ENCODE measurements at places on chromosomes 13 and 19.

GRCh38 chr13:106096661-106097092 is 438.8 kb downstream of the EFNB2 start:
- DNase-seq = no peak

- no peak for DNase-seq
Observed at GRCh38 chr19:11626252-11626651, 29.0 kb downstream of the ZNF627 start.

DNA sequence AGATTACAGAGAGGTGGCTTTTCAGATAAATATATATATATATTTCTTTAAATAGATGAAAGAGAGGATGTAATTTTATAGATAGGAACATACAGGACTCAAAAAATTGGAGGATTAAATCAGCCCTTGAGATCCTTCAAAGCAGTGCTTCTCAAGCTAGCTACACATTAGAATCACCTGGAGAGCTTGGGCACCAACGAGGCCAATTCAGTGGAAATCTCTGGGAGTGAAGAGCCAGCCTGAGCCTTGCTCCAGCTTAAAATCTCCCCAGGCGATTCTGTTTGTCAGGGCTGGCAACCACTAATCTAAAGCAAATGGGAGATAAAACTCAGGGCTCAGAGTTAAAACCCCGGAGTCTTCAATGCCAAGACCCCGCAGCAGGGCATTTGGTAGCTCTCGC is 15.0 kb upstream of the CLN5 start:
- no peak for DNase-seq

DNA sequence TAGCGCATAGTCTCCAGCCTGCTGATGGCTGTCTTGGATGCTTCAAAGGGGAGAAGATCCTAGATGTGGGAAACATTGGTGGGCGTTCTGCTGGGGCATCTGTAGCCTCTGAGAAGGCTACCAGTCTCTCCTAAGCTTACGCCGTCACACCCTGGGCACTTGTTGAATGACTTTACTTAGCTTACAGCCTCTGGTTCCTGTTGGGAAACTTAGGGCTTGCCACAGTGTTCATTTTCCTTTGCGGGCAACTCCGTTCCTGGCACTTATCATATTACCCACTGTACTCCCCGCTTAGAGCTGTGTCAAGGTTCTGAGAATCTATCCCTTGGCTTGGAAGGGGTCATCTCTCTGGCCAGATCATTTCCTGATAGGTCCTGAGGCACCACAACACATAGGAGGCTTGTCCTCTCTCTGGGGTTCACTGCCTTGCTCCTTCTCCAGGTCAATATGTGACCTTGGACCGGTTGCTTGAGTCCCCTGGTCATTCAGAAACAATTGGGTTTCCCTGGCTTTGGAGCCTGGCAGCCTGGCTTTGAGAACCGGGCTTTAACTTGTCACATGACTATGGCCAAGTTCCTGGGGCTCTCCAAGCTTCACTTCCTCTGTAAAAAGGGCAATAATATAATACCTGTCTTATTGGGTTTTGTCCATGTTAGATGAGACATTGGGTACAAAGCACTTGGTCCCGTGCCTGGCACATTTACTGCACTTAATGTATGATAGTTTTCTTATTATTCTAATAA is 20.5 kb upstream of the ALOX5AP start:
- DNase-seq = no peak

GRCh38 chr19:16327169-16327475 is 2.5 kb downstream of the KLF2 start:
- DNase-seq = no peak

GRCh38 chr19:14066134-14066533 is 4.3 kb upstream of the PALM3 start:
- no peak for DNase-seq

GRCh38 chr19:38908911-38909310 is 3.1 kb downstream of the CCER2 start:
- DNase-seq = no peak

DNA sequence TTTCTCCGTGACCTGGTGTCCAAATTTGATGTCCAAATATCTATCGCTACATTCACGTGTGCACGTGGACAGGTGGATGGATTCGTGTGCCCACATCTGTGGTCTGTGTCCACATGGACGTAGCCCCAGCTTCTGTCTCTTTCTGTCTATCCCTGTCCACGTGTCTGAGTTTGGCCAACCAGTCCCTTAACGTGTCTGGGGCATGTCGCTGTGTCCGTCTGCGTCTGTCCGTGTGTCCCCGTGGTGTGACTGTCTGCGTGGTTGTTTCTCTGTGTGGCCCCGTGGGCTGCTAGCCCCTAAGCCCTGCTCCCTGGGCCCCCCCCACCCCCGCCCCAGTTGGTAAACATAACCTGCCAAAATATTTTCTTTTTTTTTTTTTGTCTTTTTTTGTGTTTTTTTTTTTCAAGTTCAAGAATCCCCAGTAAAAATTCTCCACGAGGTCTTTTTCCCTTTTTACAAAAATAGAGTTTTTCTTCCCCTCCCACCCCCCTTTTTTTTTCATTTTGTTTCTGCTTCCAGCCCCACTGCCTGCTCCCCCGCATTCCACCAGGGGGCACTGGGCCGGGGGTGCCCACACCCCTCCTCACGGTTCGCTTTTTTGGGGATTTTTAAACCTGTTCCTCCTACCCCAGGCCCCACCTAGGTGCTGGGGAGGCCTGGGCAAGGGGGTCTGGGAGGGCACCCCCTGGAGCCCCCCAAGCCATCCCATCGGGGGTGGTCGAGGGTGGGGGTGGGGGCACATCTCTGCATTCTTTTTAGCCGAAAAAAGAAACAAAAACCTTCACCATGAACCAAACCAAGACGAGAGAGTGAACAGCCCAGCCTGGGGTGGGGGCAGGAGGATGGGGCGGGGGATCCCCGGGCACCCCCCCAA is 18.3 kb downstream of the PRKCSH start:
- no peak for DNase-seq

GRCh38 chr19:35629332-35629633 is 447 bp downstream of the RBM42 start:
- DNase-seq = no peak

GRCh38 chr19:15266683-15267082 is 34.4 kb upstream of the EPHX3 start:
- DNase-seq = no peak

DNA sequence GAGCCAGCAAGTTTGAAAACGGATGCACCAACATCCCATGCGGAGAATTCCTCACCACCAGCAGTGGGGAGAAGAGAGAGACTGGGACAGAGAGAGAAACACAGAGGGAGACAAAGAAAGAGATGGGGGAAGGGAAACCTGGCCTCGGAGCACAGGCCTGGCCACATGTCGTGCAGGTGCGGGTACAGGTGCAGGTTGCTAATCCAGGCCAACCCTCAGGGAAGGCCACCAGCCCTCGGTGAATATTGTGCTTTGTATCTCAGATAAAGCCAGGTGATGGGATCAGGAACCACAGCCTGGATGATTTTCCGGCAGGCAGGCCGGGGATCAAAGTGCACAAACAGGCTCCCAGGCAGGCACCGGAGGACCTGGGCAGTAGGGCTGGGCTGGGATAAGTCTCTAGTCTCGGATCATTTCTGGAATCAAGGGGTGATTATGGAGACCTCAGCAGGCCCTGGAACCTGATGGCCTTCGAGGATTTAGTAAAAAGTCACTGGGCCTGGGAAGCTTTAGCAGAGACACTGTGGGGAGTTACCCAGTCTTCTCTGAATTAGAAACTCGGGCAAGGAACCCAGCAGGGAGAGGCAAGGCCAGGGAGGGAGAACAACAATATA is 3.7 kb downstream of the GAS6 start:
- DNase-seq = no peak

- no peak for DNase-seq
Observed at GRCh38 chr13:110937511-110938285, 22.8 kb upstream of the ANKRD10 start.

DNA sequence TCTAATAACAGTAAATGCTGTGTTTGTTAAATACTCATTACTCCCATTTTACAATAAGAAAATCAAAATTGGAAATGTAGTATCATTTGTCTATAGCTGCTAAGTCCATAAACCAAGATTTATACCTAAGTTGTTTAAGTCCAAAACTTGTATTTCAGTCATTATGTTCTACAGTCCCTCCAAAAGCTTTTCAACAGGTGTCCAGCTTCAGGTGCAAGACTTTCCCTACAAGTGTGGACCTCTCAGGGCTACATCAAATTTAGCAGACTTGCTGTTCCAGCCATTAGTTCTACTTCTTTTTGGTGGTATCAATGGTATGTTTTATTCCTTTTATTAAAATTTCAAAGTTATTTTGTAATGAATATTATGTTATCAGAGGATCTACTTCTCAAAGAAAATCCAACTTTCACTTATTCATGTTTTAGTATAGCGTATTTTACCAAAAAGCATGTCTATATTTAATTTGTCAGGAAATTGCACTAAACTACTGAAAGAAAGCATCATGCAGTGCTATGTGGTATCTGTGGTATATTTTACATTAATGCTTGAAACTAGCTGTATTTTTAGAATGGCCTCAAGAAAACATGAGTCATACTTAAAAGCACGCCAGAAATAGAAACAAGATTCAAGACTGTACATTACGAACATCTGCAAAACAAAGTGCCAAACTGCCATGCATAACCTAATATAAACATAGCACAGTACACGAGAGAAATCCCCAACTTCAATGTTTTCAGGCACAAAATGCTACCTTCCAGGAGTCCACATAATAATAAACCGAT is 44.5 kb downstream of the VWA8 start:
- peak; percentile 47 for DNase-seq

DNA sequence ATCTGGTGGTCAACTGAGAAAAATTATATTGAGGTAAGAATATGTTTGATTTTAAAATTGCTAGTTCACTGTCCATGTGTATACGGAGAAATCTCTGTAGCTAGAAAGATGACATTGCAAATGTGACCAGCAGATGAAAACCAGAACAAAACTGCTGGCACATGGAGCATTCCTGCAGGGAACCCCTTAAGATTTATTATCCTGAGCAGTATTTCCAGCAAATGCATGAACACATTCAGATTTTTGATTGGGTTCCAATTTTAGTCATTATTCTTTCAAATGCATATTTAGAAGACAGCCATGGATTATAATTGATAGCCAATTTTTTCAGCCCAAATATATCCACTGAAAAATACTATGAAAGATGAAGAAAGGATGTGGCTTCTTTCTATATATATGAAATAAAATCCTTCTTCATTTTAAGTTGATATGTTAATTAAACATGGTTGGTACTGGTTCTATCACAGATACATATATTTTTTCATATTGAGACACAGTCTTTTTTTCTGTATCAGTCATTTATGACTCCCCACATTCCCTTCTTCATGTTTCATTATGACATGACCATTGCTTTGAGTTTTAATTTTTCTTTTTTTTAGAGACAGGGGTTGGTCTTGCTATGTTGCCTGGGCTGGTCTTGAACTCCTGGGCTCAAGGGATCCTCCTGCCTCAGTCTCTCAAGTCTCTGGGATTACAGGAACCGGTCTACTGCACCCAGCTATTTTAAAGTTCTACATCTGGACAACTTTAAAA is 376.5 kb downstream of the KLF12 start:
- no peak for DNase-seq

DNA sequence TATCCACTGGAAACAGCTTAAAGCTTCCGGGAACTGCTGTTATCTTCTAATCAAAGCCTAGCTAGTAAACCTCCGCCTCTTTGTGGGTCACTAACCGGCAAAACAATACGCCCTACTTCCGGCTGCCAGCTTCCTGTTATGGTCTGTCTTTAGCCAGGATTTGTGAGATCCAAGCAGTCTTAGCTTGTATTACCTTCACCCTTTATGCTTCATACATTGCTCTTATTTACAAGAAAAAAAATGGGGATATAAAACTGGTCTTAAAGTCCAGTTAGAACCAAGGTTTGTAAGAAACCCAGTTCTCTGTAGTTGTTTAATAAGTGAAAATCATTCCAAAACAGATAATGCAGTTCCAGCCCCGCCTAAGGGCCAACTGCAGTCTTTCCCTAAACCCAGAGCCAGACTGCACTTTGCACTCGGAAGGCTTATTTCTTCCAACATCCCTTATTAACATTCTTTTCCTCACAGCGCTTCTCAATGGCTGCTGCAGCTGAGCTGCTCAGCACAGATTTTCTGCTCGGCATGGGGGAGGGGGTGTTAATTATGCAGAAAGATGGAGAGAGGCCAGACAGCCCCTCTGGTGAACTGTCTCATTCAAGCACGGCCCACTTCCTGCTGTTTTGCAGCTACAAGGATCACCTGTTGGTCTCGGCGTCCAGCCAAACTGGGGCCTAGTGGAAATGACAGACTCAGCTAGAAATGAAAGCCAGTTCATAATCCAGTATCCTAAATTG is 368.4 kb downstream of the KLF12 start:
- peak; percentile 69 for DNase-seq

GRCh38 chr19:47725759-47726401 is 12.7 kb downstream of the EHD2 start:
- no peak for DNase-seq

GRCh38 chr13:40452741-40453334 is 213.6 kb downstream of the FOXO1 start:
- no peak for DNase-seq

- DNase-seq = no peak
Observed at GRCh38 chr19:36638862-36639510, 27.7 kb downstream of the ZNF461 start.

DNA sequence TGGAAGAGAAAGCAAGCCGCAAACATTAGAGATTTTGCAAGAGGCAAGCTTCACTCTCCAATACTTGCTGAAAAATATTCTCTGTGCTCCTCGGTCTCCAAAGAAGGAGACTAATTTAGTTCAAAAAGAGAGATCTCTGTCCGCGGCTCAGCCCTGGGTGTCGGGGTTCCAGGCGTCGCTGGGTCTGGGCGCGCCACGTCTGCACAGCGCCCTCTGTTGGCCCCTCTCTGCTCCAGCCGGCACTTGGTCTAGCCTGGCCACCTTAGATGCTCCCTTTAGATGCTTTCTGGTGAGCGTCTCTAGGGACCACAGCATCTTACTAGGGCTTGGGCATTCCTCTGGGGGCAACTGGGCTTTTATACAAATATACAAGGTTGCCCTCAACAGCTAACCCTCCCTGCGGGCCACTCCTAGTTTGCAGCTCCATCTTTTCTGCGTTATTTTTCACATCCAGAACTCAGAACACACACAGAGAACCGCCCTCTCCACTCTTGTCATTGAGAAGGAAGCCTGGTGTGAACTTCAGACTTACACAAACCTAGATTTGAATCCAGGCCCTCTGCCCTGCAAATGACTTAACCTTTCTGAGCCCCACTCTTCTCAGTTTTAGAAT is 78.3 kb downstream of the CYSLTR2 start:
- no peak for DNase-seq

DNA sequence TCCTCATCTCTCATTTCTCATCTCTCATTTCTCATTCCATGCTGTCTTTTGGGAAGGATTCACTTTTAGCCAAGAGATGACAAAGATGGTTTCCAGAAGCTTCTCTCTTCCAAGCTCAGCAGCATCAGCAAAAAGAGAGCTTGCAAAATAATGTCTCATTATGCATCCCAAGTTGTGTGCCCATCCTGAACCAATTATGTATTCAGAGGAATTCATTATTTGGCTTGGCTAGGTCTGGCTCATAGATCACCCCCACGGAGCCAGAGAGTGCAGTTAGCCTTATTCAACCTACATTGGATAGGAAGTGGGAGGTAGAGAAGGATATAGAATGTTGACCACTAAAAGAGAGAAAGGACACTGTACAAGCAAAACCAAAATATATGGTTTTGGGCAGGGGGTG is 5.4 kb upstream of the OLFM2 start:
- no peak for DNase-seq

Measured in smooth muscle cell of the brain vasculature (primary cell).